ENCODE measurements at places on chromosomes 1 and 21. TPM values are rescaled to one million over a fixed set of nuclear protein-coding genes. Genes with fewer than 3 reads are reported as not detected.
A peak's percentile ranks its signal among the peaks of the same experiment; 100 is the strongest.

Gene OLIG2
- total RNA-seq, result not detected

Gene TNFRSF25
- total RNA-seq, result 30.3 TPM

Gene CFAP45
- total RNA-seq, result 0.53 TPM

Gene PRKAA2
- total RNA-seq, result 2.1 TPM

Gene SRSF11
- total RNA-seq, result 107 TPM

Gene TNFAIP8L2
- total RNA-seq, result not detected

Gene LTN1
- total RNA-seq, result 25.0 TPM

DNA sequence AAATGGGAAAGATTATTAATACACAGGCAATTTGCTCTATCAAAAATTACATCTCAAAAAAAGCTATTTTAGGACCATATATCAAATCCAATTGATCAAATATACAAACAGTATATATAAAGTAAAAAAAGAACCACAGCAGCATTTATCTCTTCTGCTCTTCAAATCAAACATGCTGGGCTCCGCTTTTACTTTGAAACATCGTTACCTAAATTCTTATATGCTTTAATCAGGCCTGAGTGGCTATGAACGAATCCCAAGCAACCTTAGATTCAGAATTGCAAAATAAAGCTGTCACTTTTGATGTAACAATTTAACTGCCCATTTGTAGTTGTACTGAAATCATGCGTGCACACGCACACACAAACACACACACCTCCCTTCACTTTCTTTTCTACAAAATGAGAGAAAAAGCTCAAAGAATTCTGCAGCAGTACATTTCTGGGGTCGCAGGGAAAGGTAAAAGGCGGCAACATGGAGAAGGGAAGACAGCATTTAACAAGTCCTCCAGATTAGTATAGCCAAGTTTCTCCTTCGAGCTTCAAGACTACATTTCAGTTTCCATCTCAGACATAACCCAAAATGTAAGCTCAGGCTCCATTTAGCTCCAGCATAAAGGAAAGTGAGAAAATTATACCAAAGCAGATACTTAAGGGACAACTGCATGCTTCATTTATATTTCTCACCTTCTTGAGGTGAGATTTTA, 92.2 kb upstream of the TTC39A start:
- DNase-seq, result no peak

GRCh38 chr1:41028034-41028642, 6.6 kb upstream of the SLFNL1 start:
- DNase-seq, result no peak

DNA sequence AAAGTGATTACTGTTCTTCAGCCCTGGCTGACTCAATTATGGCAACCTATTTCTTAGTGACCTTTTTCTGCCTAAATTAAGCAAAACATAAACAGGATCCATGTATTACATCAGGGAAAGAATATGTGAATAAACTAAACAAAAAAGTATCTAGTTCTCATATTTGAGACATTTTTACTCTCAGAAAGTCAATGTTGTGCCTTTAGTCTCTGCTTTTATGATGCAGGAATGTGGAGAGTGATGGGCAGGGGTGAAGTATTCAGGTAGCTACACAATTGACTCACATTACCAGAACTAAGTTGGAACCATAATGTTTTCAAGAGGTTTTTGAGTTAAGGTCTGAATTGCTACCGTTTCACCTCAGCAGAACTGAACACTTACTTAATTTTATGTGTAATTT, 462.7 kb upstream of the CXADR start:
- no peak for DNase-seq

DNA sequence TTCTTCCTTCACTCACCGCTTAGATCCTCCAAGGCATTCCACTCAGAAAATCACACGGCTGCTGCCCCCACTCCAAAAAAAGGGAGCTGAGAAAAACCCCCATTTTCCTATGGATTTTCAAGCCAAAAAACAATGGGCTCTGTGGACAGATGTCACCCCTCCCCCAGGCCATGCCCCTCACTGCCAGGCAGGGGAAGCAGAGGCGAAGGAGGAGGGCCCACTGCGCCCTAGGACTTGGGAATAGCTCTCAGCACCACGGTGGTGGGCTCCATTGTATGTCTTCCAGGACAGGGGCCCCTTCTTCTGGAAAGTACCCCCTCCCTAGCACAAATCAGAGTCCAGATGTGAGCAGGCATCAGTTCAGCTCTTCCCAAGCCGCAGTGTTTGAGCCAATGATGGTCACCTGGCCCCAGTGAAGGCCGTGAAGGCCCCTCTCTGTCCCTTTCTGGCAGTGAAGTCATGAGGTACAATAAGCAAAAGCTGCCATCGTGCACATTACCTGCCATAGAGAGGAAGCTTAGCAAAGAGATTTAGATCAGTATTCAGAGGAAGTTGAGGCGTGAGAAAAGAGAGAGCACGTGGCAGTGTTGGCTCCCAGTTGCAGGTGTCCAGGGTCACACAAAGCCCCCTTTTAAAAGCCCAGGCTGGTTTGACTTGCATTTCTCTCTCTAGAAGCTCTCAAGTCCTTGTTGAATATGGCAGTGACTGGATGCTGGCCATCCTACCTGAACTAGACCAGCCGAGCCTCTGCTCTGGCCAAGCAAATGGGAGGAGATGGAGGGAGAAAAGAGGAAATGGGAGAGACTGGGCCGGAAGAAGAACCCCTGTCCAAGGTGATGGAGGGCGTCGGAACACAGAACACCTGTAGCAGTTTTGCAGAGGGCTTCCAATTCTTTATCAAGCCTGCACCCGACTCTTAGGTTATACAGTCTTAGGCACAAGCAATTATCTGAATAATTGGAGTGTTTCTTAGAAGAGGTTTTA, 149.0 kb downstream of the TOMM20 start:
- DNase-seq, result no peak

DNA sequence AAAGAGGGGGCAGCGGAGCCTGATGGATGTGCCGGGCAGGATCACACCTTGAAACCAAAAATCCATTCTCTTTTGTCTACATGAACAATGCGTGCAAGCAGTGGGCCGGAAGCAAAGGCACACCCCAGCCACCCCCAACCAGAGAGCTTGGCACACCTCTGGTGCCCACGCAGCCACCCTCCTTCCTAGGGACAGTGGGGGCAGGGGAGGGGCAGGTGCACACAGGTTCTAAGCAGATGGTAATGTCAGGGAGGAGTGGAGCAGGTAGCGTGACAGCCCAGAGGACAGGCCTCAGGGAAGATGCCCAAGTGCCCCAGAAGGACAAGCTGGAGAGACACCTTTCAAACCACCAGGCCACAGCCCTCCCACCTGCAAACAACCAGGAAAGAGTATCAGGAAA, 36.5 kb downstream of the SYF2 start:
- no peak for DNase-seq

DNA sequence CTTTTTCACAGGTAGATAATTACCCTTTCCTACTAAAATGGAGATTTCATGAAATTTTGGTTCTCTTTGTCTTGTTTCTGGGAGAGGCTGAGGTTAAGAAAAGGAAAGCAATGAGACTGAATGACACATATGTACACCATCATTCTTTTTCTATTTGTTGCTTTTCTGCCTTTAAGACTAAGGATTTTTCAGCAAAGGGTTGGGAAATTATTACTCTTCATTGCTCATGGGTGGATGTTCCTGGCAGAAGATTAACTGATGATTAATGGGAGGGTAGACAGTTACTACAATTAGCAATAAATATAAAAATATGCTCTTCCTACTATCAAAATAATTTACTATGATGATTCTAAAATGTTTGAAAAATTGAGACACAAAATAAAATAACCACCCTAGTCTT, 316.5 kb upstream of the USP24 start:
- DNase-seq, result peak; percentile 3

DNA sequence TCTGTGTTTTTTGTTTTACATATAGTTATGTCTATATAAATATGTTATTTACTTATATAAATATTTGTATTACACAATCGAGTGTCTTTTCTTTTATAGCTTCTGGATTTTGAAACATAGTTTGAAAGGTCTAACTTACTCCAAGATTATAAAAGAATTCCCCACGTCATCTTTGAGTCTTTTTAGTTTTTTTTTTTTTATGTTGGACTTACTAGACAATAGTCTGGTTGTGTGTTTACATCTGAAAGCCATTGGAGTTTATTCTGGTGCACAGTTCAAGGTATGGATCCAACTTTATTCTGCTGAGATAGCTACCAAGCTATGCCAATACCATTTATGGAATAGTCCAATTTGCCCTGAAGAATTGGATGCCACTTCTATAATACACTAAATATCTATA, 26.1 kb upstream of the RCAN3 start:
- DNase-seq, result no peak

- DNase-seq, result no peak
Observed at GRCh38 chr1:185376288-185376687, 59.2 kb upstream of the IVNS1ABP start.

GRCh38 chr1:154423304-154423987, 18.3 kb downstream of the IL6R start:
- peak; percentile 81 for DNase-seq

- DNase-seq, result no peak
Observed at GRCh38 chr1:154159554-154159953, 4.7 kb upstream of the NUP210L start.

GRCh38 chr1:246987083-246987690, 20.7 kb downstream of the ZNF695 start:
- no peak for DNase-seq

DNA sequence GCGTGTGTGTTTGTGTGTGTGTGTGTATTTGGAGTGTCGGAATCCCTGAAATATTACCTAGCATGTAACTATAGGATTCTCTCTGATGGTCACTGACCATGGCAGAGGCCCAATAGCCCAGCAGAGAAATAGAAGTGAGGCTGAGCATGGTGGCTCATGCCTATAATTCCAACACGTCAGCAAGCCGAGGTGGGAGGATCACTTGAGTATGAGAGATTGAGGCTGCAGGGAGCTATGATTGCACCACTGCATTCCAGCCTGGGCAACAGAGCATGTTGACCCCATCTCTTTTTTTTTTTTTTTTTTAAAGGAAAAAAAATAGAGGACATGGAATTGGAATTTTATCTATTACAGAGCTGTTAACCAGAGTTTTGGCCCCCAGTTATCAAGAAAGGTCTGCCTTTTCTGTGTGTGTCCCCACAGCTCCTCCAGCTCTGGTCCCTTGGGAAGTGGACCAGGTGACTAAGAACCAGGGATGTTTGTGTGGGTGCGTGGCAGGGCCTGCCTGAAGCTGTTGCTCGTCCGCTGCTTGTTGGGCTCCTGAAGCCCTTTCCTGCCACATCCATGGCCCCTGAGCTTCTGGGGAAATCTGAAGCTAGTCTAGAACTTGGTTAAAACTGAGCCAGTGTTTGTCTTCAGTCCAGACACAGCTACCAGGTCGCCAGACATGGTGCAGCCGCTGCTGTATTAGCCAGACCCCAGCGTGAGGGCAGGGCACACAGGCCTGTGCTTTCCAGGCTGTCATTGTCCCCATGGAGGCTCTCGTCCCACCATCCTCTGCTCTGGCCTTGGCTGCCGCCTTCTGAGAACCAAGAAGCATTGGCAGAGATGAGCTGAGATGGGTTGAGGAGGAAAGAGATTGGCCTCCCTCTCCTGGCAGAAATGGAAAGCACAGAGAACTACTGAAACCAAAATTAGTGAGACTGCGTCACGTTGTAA, 25.5 kb downstream of the CAPN9 start:
- peak; percentile 68 for DNase-seq

DNA sequence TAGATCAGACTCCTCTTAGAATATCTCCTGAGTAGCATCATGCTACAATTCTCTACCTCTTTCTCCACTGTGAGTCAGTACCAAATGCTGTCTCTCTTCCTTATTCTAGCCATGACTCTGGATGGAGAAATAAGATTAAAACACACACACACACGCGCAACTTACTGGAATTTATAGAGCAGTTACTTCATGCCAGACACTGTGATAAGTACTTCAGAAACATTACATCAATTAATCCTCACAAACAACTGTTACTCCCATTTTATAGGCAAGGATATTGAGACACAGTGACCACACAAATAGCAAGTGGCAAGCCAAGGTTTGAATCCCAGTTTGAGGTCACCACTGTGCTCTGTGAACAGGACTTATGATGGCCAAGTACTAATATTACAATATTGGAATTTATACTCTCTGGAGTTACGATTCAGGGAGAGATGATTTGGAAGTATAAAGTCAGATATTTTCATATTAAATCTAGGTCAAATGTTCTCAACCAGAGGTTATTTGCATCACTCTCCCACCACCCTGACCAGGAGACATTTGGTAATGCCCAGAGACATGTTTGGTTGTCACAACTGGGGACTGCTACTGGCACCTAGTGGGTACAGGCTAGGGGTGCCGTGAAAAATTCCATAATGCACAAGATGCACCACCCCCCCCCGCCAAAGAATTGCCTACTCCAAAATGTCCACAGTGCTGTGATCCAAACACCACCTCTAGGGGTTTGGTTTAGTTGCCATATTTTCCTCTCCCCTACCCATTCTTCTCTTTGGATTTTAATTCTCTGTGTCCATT, 221.6 kb downstream of the LTN1 start:
- DNase-seq, result no peak

DNA sequence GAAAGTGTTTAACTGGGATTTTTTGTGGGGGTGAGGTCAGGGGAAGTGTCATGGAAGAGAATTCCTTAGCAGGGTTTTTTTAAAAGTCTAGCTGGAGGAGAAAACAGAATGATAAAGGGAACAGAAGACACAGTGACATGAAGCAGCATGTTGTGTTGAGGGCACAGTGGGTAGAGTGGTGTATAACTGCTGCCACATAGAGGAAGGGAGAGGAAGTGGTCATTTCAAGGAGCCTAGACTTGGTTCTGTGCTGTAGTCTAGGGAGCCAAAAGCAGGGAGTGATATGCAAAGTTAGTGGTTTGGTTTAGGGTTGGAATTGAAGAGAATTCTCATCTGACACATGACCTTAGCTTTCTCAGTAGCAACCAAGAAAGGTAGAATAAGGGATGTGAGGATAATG, 10.2 kb downstream of the EEIG2 start:
- DNase-seq, result peak; percentile 59
